ENCODE measurements at places on chromosomes 4 and X. TPM values are rescaled to one million over a fixed set of nuclear protein-coding genes. Genes with fewer than 3 reads are reported as not detected.

Gene IL13RA2
- 1.3 TPM for total RNA-seq

Gene CASP3
- 51.0 TPM for total RNA-seq

Gene CTAG1B
- total RNA-seq = not detected

Gene EREG
- total RNA-seq = 7.5 TPM

GRCh38 chr4:53186714-53187358 lies 179.0 kb downstream of the SCFD2 start:
- peak; percentile 4 for DNase-seq

- no peak for DNase-seq
These were observed 27.2 kb upstream of the C4orf17 start for GRCh38 chr4:99483636-99484035.

DNA sequence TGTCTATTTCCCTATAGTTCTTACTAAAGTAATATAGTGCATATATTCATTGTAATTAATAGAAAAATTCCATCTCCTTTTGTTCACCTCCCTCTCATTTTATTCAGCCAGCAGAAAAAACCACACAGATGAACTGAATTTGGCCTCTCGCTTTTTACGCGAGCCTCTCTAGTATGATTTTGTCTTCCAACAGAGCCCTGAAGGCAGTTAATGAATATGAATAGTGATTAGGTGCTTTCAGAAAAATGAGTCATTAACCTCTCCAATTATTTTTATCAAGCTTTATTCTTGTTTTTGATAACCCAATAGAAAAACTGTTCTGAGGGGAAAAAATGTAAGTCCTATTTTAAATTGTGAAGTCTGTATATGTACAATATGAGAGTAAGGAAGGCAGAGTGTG lies 74.1 kb downstream of the ZAR1 start:
- no peak for DNase-seq

DNA sequence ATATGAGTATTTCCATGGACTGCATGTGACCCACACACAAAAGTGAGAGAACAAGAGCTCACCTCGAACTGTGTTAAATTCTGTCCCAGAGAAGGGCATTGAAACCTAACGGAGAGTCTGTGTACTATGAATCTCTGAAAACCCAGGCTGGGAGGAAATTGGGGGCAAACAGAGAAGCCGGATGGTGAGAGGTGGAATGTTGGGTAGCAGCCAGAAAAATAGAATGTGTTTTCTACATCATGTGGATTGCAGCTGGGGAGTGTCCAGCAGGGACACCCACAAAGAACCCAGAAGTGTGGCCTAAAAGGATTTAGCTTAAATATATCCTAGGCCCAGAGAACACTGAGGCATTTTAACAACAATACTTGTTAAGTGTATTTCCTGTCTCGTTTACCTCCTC lies 38.6 kb downstream of the MND1 start:
- DNase-seq = no peak

DNA sequence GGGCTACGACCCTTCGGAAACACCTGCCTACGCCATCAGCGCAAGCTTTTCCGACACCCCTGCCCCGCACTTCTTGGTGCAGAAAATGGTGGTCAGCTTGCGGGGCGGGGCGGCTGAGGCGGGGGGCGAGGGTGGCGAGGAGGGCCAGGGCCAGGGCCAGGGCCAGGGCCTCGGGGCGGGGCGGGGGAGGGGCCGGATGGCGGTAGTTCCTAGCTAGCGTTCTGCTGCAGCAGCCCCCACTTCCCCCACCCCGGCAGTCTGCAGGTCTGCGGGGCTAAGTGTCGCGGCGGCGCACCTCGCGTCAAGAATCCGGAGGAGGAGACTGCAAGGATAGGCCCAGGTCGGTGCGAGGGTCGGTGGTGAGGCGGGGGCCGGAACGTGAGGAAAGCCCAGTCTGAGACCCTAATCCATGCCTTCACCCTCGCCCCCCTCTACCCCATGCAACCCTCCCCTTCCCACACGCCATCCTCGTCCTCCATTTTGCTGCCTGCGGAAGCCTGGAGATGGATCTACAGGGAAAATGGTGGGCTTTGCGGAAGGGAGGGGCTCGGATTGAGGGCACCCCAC lies 600 bp downstream of the BEX4 start:
- no peak for DNase-seq

DNA sequence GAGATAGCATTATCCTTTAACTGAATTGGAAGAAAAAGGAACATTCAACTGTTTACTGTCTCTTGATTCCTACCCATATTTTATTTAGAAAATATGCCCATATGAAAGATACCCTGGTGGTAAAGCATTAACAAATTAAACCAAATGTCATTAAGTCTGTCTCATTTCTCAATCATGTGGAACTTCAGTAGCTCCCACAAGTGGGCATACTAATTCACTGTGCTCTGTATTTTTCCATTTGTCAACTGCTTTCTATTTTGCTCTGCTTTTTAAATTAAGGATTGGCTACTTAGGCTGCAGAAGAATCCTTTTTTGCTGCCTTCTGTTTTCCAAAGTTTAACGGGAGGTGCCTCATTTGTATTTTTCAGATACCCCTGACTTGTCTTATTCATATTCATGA lies 77.2 kb downstream of the DDIT4L start:
- no peak for DNase-seq

- DNase-seq = no peak
These were observed 161.7 kb downstream of the RASL11B start for GRCh38 chr4:53023677-53024299.

DNA sequence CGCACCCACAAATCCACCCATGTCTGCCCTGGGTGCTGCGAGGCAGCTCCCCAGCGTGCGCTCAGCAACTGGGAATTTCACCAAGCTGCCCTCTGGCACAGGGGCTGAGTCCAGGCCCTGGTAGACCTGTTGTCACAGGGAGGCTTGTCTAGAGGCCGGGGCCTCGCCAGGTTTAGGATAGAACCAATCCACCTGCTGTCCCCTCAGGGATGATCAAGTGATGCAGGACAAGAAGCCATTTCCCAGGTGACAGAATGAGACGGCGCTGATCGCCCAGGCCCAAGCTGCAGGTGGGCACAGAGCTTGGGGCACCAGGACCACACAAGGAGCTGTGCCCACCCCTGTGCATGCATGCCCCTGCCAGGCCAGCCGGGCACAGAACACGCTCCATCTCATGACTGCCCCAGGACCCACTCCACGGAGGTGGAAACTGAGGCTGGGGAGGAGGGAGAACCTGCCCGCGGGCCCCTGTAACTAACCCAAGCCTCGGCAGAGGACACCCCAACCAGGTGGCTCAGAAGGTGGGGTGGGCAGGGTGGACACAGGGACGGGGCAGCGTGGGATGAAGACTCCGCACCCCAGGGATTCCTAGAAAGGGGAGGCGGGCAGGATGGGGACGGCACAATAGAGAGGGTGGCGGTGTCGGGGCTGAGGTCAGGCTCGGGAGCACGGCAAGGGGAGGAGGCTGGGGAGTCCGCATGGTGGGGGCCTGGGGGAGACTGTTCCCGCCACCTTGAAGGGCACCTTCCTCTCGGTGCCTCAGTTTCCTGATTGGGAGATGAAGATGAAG lies 78.0 kb downstream of the ZFYVE28 start:
- no peak for DNase-seq
